Frontal cortex (tissue), 4 donors: ENCODE measurements at places on chromosomes 2 and 18. TPM values are rescaled to one million over a fixed set of nuclear protein-coding genes. Genes with fewer than 3 reads are reported as not detected.

The LRATD1 gene
- total RNA-seq, result 29.8 TPM

DNA sequence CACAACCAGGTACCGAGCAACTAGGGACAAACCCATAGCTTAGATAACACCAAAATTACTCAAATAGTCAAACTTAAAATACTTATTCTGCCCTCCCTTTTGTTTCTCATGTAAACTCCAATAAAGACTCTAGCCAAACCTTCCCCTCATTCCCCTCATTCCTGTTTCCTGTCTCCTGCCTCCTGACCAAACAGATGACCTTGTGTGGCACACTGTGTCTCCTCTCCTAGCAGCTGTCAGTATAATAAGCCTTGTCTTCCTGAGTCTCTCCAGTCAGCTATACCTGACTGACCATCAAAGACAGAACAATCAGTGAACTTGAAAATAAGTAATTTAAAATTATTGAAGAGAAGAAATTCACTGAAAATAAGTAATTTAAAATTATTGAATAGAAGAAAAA is 14.3 kb downstream of the SULT1C4 start:
- DNase-seq, result no peak

The PARD3B gene
- 4.5 TPM for total RNA-seq

- no peak for DNase-seq
These were observed 6.0 kb downstream of the CAVIN2 start for GRCh38 chr2:191840921-191841320.

The GPN1 gene
- total RNA-seq, result 31.4 TPM

DNA sequence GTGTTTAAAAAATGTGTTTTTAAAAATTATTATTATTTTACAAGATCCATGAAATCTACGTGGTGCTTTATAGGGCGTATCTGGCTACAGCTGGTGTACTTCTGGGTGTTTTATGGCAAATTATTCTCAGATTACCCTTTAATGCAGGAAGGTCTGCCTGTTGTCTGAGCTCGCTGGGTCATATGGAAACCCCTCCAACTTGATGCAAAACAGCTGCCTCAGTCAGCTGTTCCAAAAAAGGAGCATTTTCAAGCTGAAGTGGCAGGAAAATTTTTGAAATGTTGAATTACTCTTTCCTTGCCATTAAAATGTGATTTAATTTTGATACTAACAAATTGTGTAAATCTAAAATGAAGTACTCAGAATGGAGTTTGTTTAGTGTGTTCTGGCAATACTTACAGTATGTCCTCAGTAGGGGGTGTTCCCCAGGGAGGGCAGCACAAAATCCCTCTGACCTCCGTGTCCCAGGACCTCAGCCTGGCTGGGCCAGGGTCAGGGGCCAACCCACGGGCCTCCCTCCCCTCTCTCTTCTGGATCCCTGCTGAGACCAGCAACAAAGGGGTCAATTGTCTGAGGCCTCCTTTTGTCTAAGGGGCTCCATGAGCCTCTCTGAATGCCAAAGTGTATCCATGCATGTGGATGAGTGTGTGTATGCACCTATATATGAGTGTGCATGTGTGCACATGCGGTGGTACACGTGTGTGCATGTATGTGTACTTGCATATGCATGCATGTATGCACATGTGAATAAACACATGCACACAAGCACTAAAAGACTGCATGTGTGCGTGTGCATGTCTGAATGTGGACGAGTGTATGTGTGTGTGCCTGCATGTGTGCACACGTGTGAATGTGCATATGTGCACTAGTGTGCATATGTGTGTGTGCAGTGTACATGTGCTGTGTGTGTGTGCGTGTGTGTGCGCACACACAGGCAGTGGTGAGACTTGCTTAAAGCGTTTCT is 105.4 kb downstream of the ACOXL start:
- DNase-seq, result no peak

- no peak for DNase-seq
These were observed 7.4 kb downstream of the NPHP1 start for GRCh38 chr2:110197452-110197851.

GRCh38 chr2:78418021-78418420 is 607.5 kb upstream of the REG3G start:
- DNase-seq, result no peak

DNA sequence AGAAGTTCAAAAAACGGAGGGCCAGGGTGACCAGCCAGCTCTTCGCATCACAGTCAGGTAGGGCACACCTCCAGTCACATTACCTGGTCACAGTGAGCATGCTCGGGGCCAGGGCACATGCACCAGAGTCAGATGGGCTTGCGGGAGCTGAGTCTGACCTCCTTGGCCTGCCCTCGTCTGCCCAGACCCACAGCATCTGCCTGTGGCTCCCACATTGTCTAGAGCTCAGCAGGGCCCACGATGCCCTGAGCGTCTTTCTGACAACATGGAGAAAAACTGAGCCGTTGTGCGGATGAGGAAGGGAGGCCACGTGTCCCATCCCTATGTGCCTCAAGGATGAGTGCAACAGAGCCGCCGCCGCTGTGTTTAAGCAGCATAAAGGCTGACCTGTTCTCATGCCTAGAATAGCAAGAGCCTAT is 37.6 kb downstream of the CRACDL start:
- no peak for DNase-seq
